Epithelial cell of alveolus of lung (primary cell): ENCODE measurements at places on chromosomes 7 and 10. TPM values are rescaled to one million over a fixed set of nuclear protein-coding genes. Genes with fewer than 3 reads are reported as not detected.

Gene HMX2
- total RNA-seq = not detected in 2 replicates

Gene HK1
- 59.2 and 97.6 TPM in 2 replicates for total RNA-seq

Gene ZEB1
- total RNA-seq = 49.8 and 50.3 TPM in 2 replicates

Gene SH2D4B
- total RNA-seq = 0.13 TPM in 1 of 2 replicates, not detected in the other

Gene HTR5A
- not detected in 2 replicates for total RNA-seq

Gene ATP5F1C
- total RNA-seq = 268 TPM in 2 replicates

Gene FXYD4
- not detected in 2 replicates for total RNA-seq

Gene STEAP4
- total RNA-seq = under 0.01 and 0.08 TPM in 2 replicates

Gene ZC3HAV1L
- total RNA-seq = 9.4 and 41.2 TPM in 2 replicates

Gene BAMBI
- total RNA-seq = 15.5 and 23.4 TPM in 2 replicates

Gene OR2AE1
- 0.39 TPM in 1 of 2 replicates, not detected in the other for total RNA-seq

Gene TUBAL3
- total RNA-seq = under 0.01 TPM in 1 of 2 replicates, not detected in the other

Gene HOXA3
- total RNA-seq = 8.1 and 9.4 TPM in 2 replicates

Gene FFAR4
- total RNA-seq = not detected in 2 replicates

Gene TDRD1
- not detected in 2 replicates for total RNA-seq

Gene CELF2
- total RNA-seq = 3.5 and 10.3 TPM in 2 replicates
